ENCODE measurements at places on chromosomes 16 and 17. TPM values are rescaled to one million over a fixed set of nuclear protein-coding genes. Genes with fewer than 3 reads are reported as not detected.

Gene HLF
- not detected for total RNA-seq

DNA sequence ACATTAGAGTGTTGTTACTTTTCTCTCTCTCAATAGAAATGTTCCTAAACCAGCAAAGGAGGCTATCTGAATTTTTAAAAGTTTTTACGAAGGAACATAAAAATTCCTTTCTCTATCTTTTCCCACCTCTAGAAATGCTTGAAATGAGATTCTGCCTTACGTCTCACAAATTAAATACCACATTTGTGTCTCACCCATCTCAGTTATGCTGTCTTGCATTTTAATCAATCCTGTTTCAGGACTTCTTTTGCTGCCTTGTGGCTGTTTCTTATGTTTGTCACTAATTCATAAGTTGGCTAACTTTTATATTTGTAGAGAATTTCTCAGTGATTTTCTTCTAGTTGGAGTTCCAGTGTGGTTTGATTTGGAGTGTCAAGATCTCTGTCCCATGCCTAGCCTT is 3.5 kb downstream of the OMG start:
- DNase-seq: no peak

- no peak for DNase-seq
Observed at GRCh38 chr16:21190599-21190998, 20.8 kb downstream of the ZP2 start.

DNA sequence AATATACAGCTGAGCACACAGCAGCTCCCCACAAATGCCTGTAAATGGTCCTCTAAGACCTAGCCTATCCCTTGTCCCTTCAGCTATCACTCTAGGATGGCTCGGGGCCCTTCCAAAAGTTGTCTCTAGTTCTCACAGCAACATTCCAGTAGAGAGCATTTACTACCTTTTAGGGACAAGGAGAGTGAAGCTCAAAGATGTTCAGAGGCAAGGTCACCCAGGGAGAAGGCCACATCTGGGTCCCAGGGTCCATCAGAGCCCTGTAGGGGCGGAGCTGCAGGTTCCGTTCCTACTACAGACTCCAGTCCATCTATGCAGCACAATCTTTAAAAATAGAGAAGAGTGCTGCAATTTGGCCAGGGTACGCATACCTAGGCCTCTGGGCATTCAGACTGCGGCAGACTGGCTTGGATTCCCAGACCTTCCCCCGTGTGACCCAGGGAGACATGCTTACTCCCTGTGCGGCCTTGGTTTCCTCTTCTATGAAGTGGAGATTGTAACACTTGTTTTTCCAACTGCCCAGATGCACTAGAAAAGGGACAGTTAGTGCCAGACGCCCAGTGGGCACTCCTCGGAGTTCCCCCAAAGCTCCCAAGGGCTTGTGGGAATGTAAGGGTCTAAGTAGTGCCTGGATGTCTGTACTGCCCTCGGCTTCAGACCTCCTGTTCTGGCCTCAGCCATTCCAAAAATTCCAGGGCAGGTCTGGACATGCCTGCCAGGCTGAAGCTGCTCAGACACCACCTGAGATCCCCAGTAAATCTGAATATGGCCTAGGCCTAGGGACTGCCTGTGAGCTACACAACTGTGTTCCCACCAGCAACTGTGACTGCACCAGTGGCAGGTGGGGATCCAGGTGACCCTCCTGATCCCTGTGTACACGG is 2.5 kb downstream of the SLC12A4 start:
- DNase-seq: no peak

Gene KRT36
- not detected for total RNA-seq

Gene RNF40
- total RNA-seq: 154 TPM

Gene KRT39
- not detected for total RNA-seq

DNA sequence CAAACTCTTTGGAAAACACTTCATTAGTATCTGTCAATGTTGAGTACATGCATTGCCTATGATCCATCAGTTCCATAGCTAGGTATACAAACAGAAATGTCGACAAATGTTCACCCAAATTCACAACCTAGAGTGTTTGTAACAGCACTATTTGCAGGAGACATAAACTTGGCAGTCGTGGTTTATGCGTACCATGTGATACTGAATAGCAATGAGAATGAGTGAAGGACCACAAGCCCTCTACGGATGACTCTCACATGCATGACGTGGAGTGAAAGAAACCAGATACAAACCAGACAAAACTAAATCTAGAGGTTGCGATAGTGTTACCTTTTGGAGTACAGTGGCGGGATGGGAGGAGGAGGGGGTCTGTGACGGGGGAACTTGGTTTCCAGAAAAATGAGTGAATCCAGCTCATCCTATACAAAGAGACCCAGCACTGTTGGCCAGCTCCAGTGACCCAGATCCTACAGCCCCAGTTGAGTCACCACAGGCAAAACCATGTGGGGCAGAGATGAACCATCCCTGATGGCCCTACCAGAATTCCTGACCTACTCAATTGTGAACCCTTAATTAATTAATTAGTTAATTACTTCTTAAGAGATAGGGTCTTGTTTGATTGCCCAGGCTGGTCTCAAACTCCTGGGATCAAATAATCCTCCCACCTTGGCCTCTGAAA is 15.9 kb upstream of the ULK2 start:
- DNase-seq: no peak

Gene MNT
- total RNA-seq: 24.7 TPM

DNA sequence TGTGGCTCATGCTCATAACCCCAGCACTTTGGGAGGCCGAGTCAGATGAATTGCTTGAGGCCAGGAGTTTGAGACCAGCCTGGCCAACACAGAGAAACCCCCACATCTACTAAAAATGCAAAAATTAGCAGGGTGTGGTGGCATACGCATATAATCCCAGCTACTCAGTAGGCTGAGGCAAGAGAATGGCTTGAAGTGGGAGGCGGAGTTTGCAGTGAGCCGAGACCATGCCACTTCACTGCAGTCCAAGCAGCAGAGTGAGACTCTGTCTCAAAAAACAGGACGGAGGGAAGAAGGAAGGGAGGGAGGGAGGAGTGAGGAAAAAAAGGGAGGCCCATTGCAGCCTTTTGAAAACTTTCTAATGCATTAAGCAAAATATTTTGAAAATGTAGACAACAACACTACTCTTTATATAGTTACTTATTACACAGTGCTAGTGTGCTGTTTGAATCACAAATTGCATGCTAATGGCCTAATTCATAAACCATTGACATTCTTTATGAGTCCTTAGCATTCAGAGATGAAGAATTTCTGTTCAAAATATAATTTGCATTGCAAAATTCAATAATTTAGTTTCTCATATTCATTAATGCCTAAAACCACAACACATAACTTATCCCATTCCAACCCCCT is 59.4 kb downstream of the TMEM114 start:
- no peak for DNase-seq

Gene RPA1
- 205 TPM for total RNA-seq

DNA sequence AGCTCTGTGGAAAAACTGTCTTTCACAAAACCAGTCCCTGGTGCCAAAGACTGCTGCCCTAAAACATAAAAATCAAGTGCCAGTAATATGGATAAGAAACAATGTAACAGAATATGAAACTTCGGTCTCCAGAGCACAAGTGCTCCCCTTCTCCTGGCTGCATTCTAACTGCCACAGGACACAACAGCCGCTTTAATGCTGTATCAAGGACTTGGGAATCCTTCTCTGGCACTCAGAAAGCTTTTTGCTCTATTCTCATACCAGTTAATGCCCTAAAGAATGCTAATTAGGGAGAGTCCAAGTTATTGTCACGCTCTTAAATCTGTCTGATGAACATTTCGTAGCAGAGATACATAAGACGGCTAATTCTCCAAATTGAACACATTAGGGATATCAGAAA is 90.9 kb downstream of the PARN start:
- no peak for DNase-seq

DNA sequence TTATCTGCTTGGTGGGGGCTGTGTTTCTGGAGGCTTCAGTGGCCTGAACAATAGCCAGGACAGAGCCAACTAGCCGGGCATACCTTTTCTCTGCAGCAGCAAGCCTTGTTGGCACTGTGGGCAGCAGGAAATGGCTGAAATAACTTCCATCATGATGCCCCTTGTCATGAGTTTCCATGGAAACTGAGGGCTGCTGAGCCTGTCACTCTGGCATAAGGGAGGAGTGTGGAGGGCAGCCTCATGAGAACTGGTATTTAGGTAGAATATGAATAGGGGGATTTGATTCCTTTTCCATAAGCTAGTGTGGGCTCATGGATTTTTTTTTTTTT is 39.4 kb downstream of the PLCG2 start:
- DNase-seq: no peak

- no peak for DNase-seq
Observed at GRCh38 chr16:8853611-8854010, 15.2 kb downstream of the CARHSP1 start.

DNA sequence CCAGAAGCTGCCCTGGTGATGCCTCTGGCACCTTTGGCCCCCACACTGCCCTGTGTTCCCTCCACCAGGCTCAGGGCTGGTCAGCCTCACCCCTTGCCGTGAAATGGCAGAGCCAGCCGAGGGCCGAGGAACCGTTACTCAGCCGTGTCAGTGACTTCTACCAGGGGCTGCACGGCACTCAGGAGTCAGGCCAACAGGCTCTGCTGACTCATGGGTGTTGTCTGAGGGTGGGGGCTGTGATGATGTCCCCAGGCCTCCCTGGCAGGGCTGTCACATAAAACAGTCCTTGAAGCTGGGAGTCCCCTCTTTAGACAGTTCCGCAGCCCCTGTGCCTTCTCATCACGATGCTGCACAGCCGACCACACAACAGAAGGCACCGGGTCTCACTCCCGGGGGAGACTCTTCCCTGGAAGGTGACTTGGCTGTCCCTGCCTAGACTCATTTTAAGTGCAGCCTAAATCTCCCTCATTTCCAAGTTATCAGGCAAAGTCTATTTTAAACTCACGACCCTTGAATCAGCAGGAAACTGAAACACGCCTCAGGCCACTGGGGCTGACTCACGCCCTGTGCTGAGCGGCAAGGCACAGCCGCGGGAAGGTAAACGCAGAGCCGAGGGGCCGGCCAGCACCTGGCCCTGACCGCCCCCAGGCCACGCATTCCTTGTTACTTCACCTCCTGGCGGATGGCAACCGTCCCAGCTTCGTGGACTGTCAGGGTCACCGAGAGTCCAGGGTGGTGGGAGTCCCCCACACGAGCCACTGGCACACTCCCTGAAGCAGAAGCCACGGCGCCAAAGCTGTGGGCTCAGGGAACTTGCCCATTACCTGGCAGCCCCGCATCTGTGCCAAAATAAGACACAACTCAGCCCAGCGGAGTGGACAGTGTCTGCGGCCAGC is 102.6 kb downstream of the ZNF778 start:
- DNase-seq: no peak

- no peak for DNase-seq
Observed at GRCh38 chr16:25585526-25585925, 106.2 kb upstream of the HS3ST4 start.

Gene KRT17
- not detected for total RNA-seq

DNA sequence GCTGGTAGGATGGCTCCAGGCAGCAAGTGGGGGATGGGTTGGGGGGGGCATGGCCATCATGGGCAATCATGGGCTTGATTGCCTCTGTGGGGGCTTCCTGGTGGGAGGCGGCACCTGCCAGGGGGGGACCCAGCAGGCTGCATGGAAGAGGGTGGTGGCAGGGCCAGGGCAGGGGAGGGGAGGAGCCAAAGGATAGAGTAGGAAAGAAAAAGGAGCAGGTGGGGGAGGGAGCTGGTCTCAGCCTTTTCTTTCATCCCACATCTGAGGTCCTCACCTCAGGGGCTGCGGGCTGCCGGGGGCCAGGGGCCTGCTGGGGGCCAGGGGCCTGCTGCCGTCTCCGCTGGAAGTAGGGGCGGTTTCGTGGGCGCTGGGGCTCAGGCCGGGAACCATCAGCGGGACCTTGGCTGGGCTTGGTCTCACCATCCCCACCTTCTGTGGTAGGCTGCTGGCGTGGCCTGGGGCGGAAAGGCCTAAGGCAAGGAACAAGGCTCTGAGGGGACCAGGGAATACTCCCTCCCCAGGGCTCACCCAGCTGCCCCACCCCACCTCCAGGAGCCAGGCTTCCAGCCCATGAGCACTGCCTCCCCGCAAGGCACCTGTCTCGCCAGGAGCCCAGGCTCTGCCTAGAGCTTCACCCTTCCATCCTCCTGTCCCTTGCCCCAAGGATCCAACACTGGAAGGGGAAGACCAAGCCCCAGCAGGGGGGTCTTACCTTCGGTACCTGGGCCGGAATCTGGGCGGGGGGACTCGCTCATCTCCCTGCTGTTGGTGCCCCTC is 5.0 kb downstream of the YBX2 start:
- no peak for DNase-seq

GRCh38 chr16:88951989-88952388 is 25.0 kb downstream of the CBFA2T3 start:
- no peak for DNase-seq

GRCh38 chr17:75738218-75738802 is 17.1 kb downstream of the ITGB4 start:
- no peak for DNase-seq

- no peak for DNase-seq
Observed at GRCh38 chr16:80517846-80518245, 22.9 kb upstream of the DYNLRB2 start.

GRCh38 chr16:14672403-14672971 is 21.6 kb downstream of the PLA2G10 start:
- DNase-seq: no peak

DNA sequence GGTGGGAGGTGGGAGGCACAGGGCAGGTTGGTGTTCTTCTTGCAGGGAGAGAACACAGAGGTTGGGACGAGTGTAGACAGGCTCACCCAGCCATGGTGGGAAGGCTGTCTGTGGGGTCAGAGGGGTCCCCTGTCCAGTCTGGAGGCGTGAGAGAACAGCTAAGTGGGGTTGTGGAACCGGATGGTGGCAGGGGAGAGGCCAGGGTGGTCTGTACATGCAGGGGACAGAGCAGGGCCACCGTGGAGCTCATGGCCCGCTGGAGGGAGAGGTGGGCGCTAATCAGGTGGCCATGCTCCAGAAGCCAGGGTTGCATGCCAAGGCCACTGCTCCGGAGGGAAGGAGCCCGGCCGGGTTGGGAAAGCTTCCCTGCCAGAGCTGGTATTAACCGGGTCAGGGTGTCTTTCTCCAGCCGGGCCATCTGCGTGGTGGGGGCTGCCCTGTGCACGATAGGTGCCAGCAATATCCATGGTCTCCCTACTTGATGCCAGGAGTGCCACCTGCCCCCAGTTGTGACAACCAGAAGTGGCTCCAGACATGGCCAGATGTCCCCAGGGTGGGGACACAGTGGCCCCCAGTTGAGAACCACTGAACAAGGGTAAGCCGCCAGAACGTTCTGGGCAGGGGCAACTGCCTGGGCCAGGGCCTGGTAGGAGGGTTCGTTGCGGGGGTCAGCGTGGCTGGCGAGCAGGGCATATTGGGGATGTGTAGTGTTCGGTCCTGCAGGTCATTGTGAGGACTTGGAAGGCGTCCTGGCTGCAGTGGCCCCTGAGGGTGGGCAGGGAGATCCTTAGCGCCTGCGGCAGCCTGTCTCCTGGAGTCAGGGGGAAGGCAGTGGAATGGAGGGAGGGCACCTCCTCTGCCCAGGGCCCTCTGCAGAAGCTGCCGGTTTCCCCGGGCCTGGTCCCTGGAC is 5.1 kb downstream of the SNN start:
- no peak for DNase-seq

DNA sequence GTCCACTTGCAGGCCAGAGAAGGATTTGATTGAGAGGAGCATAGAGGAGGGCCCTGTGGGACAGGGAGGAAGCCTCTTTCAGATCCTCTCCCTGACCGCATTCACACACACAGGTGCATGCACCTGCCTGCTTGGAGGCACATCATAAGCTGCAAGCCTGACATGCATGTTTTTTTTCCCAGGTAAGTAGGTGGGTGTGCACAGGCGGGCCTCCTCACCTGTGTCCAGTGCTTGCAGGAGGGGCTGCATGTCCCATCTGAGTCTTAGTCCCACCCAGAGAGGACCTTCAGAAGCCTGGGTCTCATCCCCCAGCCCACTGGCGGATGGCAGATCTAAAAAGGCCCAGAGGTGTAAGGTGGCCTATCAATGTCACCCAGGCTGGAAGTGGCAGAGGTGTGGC is 130.8 kb downstream of the TMEM132E start:
- DNase-seq: no peak

Gene ATP2C2
- total RNA-seq: 0.30 TPM
